ENCODE measurements at places on chromosomes 12 and 14.

DNA sequence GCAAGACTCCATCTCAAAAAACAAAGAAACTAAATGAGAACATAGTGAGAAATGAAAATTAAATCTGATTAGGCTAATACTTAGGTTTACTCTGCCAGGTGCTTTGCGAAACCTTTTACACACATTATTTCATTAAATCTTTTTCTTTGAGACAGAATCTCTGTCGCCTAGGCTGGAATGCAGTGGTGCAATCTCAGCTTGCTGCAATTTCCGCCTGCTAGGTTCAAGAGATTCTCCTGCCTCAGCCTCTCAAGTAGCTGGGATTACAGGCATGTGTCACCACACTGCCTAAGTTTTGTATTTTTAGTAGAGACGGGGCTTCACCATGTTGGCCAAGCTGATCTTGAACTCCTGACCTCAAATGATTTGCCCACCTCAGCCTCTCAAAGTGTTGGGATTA, 21.9 kb upstream of the EEA1 start:
- DNase-seq: no peak

DNA sequence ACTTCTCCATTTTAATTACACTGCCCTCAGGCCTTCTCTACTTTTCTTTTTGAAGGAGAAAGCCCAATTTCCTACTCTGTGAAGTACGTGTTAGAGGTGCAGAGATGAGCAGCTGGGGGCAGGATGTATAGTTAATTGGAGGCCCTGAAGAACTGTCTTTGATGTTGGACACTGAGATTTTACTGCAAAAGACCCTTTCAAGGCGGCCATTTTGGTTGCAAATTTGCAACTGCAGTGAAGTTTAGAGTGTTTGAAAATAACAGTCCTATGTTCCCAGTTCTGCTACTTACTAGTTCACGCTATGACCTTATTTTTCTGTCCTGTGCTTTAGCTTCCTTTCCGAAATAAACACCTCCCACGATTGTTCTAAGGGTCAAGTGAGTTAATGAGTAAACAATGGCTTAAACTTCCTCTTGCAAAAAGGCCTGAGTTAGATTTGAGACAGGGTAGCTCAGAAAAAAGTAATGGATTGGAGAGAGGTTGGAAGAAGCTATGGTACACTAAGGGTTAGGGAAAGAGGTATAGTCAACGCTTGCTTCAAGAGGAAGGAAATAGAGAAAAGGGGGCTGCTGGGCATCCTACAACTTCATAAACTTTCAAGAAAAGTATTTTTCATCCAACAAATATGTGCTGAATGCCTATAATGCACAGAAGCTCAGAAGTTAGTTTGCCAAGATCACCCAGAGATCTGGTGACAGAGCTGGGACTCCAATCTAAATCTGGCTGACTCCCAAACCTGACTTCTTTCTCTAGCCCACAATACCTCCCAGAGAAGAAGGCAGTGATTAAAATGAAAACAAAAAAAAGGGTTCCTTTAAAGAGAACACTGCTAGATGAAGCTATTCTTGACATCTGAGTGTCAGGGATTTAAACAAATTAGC, 26.4 kb upstream of the DICER1 start:
- DNase-seq: no peak

DNA sequence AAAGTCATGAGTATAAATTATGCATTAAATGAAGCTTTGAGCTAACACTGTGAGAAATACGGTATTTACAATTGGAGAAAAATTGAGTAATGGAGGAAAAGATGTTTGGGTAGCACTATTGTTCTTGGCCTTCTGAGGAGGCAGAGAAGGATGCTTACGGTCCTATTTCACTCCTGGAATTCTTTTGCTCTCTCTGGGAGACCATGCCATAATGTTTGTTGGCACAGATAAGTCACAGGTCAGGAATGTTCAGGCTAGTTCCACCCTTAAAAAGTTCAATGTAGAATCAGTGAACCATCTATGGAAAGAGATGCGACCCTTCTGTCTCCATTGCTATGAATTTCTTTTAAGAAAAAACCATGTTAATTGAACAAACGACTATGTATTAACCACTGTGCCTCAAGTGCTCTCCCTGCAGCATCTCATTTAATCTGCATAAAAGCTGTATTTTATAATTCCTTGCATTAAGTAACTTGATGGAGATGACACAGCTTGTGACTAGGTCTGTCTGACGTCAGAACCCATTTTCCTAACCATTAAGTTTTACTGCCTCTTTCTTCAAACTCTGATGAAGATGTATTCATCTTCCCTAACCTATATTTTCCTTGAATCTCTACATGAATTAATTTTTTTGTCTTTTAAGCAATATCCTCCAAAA, 9.5 kb downstream of the BATF start:
- DNase-seq: no peak

- DNase-seq: no peak
Observed at GRCh38 chr14:54025661-54026060, 69.0 kb upstream of the BMP4 start.

DNA sequence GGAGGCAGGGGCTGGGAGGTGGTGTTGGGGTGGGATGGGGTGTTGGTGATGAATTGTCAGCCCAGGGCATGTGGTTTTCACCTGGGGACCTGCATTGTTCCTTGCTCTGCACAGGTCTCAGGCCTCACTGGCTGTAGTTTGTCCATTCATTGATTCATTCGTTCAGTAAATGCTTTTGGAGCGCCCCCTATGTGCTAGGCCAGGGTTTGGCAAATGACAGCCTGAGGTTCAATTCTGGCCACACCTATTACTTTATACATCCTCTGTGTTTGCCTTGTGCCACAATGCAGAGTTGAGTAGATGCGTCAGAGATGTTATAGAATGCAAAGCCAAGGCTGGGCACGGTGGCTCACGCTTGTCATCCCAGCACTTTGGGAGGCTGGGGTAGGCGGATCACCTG, 4.7 kb downstream of the ADCK1 start:
- no peak for DNase-seq

DNA sequence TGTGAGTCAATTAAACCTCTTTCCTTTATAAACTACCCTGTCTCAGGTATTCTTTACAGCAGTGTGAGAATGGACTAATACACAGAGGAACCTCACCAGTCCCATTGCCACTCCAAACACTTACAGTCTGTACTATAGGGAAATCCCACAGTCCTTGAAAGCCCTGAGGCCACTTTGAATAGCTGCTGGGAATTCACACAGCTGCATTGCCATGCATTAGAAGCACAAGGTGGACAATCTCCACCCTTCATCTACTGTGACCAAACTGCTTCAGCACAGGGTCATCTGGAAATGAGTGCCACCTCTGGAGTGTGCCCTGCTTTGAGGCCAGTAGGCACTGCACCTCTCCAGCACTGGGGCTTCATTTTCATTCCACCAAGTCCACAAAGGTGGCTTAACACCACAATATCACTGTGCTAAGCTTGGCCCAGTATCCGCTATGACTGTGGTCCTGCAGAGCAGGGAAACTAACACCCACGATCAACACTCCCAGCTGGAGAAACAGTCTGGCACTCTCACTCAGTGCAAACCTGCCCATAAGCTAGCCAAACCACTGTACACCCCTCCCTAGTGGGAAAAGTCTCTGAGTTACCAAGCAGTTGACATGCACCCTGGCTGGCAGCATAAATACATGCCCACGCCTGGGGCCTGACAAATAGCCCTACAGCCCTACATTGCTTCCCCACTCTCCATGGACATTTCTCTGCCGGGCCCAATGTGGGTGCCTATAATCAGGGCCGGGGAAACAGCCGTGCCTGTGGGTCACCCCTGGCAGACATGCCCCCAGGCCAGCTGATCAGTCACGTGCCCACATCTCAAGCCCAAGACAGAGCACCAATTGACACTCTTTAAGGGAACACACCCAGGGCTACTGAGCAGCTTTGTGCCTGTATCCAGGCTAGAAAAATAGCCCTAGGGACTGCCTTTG, 294.3 kb upstream of the MGAT4C start:
- DNase-seq: no peak

DNA sequence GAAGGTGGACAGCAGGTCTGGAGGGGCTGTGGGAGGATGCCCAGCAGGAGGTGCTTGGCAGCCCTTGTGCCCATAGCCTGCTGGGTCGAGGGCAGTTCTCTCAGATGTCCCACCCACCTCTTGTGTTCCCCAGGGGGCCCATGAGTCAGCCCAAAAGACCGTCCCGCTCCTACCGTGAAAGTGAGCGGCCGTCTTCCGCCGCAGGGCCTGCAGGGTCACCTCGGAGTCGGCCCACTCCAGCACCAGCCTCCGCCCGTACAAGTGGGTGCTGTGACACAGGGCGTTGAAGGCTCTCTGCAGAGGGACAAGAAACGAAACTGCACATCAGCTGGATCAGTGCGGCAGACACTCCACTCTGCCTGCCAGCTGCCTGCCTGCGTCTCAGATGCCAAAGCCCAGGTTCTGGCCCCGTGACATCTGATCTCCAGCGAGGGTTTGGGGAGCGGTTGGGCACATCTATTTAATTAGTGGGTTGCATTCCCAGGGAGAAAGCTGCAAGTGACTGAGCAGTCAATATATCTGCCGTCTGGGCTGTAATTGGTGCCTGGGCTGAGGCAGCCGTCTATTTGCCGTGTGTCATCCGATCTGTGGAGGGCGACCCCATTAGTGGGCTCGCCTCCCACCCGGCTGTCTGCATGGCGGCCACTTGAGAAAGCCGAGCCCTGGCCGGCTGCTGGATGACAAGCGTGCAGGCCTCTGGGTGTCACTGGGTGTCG, 121.5 kb downstream of the RBM19 start:
- DNase-seq: no peak

GRCh38 chr12:4780641-4781611, 60.7 kb downstream of the GALNT8 start:
- DNase-seq: no peak

- DNase-seq: no peak
Observed at GRCh38 chr12:128077211-128077916, 189.6 kb upstream of the TMEM132C start.

GRCh38 chr12:109098183-109098604, 797 bp downstream of the UNG start:
- DNase-seq: no peak

GRCh38 chr12:118237052-118237665, 101.2 kb downstream of the PEBP1 start:
- DNase-seq: no peak

- DNase-seq: no peak
Observed at GRCh38 chr12:71152851-71153250, 4.9 kb downstream of the TSPAN8 start.

DNA sequence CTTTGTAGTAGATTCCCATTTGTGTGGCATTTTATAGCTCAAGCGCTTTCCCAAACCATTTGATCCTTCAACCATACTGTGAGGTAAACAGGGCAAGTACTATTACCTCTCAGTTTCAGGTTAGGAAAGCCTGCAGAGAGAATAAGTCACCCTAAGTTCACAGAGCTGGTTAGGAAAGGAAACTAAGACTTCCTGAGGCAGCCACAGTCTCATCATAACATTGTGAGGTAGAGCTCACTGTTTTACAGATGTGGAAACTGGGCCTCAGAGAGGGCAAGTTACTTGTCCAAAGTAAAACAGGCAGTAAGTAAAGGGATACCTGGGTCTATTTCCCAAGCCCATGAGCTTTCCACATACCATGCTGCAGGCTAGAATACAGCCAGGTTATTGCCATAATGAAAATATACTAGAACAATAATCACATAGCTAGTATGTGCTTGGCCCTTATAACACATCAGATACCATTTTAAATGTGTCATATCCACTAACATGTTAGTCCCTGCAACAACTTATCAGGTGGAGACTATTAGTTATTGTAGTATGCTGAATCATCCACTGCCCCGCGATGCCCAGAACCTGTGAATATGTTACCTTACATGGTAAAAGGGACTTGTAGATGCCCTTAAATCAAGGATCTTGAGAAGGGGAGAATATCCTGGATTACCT, 150.9 kb upstream of the GRIP1 start:
- DNase-seq: no peak

- no peak for DNase-seq
Observed at GRCh38 chr12:91952916-91953315, 192.7 kb downstream of the BTG1 start.

GRCh38 chr14:87940382-87940781, 52.6 kb downstream of the GALC start:
- no peak for DNase-seq

DNA sequence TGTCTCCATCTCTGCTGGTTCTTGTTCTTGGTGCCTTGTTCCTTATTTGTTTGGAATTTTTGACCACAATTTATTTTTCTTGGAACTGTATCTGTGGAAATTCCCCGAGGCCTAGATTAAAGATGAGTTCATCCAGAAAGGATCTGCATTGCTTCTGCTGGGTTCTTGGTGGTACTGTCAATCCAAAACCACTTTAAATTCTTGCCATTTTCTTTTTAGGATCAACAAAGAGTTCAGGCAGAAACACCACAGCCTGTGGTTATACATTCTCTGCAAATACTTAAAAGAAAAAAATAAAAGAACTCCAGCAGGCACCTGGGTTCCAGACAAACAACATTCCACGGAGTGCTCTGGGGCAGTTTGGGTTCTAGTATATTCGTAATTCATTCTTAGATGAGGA, 6.0 kb upstream of the VAMP1 start:
- DNase-seq: peak; percentile 68
